NCI-H526 treated with DMSO at 0.1 percent for 48 hours (cell line): ENCODE measurements at places on chromosomes 6 and 20.
A peak's percentile ranks its signal among the peaks of the same experiment; 100 is the strongest.

- no peak for DNase-seq
Measured at GRCh38 chr20:50056951-50057713, 55.8 kb downstream of the UBE2V1 start.

DNA sequence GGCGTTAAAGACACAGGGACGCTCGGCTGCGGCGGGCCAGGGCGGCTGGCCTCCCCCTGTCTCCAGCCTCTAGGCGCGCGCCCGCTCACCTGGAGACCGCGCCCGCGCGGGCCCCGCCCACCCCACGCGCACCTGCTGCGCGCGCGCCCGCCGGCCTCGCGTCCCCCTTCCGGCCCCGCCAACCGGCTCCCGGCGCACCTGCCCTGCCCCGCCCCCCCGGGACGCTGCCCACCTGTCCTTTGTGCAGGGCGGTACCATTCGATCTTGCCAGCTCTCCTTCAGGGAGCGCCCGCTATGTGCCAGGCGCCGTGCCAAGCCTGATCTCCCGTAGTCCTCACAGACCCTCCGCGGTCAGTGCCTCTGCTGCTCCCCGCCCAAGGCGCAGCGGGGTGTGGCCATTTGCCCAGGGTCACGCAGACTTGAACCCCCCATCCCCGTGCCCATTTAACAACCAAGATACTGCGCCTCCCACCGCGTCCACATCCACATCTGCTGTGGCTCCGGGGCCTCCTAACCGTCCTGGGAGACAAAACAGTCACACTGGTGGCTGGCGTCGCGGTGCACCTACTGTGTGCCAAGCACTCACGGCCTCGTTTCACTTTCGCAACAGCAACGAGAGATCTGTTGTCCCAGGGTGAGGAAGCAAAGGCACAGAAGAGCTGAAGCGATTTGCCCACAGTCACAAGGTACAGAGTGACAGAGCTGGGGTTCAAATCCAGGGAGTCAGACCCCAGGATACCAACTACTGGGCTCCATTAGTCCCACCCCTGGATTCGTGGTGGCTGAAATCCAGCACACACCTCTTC lies 48.1 kb downstream of the NOL4L start:
- DNase-seq = peak; percentile 91

- no peak for DNase-seq
Measured at GRCh38 chr6:106613590-106613989, 15.7 kb downstream of the RTN4IP1 start.

DNA sequence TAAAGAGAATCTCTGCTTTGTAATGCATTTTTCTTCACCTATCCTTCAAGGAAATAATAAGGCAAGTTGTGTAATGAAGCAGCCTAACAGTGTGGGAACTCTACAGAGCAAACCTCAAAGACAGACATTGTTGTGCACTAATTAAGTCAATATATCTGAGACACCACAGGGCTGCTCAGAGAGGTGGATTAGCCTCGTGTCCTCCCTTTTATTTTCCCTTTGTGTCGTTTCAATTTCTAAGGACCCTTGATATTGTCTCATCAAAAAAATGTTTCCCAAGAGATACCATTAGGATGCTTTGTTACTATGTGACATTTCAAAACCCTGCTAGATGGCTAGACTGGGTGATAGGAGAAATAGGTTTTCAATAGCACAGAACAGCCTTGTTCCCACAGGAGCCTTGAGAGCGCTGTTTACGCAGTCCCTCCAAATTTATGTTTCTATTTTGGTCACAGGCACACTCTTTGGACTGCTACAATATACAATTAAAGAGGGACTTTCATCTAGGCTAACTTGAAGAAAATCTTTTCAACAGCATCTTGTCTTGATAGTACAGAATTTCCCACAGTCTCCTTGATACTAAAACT lies 23.1 kb downstream of the UBE3D start:
- no peak for DNase-seq

DNA sequence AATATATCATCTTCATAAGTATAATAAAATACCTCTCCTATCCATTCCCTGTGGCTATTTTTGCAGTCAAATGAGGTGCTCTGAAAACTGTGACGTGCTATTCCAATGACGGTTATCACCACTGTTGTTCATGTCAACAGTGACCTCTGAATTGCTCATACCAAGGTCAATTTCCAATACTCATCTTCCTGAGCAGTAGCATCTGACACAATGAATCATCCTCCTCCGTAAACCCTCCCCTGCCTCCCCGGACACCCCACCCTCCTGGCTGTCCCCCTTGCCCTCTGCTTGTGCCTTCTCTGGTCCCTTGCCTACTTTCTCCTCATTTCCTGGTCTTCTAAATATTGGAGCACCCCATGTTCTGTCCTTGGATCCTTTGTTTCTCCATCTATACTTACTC lies 77.7 kb upstream of the SLC22A23 start:
- peak; percentile 40 for DNase-seq

GRCh38 chr6:6751619-6752023 lies 163.1 kb downstream of the LY86 start:
- DNase-seq = no peak

GRCh38 chr6:31139599-31139998 lies 733 bp upstream of the PSORS1C2 start:
- DNase-seq = no peak

DNA sequence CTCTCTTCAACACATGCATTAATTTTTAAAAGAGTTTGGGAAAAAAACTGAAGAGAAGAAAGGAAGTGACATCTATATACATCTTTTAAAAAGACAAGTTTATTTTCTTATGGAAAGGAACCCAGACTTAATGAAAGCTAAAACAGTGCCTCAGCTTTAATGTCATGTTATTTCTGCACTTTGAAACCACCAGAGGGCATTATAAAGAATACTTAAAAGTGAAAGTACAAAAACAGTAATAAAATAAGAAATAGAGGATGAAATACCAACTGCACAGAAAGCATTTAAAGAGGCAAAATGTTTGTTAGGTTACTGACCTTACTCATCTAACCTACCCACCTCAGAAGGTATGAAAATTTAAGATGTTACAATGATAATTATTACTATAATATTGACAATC lies 98.8 kb downstream of the HUS1B start:
- DNase-seq = no peak

GRCh38 chr20:8272766-8273165 lies 140.7 kb downstream of the PLCB1 start:
- no peak for DNase-seq

GRCh38 chr20:35511814-35512420 lies 17.5 kb downstream of the C20orf173 start:
- DNase-seq = peak; percentile 9

DNA sequence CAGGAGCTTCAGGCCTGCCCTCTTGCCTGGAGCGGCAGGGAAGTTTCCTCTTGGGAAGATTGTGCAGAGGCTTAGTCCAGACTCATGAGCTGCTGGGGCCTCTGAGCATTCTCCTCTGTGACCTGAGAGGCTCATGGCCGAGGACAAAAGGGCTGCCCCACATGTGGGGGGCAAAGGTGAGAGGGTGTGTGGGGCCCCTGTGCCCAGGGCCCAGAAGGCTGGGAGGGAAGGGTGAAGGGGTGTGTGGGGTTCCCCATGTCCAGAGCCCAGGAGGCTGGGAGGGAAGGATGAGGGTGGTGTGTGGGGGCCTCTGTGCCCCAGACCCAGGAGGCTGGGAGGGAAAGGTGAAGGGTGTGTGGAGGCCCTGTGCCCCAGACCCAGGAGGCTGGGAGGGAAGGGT lies 50.8 kb upstream of the SLC22A1 start:
- DNase-seq = no peak
